ENCODE measurements at places on chromosomes 7 and 10.
A peak's percentile ranks its signal among the peaks of the same experiment; 100 is the strongest.

GRCh38 chr10:98404571-98405359 lies 10.2 kb downstream of the PYROXD2 start:
- no peak for DNase-seq

GRCh38 chr10:35640951-35641675 lies 983 bp downstream of the FZD8 start:
- peak; percentile 92 for DNase-seq

- DNase-seq = no peak
Measured at GRCh38 chr7:28564755-28565374, 152.5 kb downstream of the CREB5 start.

DNA sequence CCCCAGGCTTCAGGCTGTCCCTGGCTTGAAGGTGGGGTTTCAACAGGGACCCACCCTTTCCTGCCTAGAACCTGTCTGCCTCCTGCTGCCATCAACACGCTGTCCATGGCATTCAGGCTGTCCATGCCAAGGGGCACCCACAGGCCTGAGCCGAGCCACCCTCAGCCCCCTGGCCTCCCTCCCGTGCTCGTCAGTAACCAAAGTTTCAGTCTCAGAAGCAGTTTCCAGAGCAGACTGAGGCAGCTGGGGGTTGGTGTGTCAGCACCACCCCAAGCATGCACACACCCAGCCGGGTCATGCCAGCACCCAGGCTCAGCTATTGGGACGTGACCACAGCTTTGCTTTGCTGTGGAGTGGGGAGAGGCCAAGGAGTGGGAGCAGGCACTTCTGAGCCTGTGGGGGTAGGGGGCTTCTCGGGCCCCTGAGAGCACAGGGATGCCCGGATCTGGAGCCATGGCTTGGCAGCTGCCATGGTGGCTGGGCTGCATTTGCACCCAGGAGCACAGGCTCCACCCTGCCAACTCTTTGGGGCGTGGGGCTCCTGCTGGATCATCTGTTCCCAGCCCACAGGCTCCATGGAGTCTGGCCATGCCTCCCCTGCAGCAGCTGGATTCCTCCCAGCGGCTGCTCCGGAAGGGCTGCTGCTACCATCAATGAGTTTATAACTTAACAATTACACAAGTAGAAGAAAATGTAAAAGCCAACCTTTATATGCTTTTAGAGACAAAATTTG lies 314.5 kb upstream of the SEMA3C start:
- DNase-seq = no peak

DNA sequence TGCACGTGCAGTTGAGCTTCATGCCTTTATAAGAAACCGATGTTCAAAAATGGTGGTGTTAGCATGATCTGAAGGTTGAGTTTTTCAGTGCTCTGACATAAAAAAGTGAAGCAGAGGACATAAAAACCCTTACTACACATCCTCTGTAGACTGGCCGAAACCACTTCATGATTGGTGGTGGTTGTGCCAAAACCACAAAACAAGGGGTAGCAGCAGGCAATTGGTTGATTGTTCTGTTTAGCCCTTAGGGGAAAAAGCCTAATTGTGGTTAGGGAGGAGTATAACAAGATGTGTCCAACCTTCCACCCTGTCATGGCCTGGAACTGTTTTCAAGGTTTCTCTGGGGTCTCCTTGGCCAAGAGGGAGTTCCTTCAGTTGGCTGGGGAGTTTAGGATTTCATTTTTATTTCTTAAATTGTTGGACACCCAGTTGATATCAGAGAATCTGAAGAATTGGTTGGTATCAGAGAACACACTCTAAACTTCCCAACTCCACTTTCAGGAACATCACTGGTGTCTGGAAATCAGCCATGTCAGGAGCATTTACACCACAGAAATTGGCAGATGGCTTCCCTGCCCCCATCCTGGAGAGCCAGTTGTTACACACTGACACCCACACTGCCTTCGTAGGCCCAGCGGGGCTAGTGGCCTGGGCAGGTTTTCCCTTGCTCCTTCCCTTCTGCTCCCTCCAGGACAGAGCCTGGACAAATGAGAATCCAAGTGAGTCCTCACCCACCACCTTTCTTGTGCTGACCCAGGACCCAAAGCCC lies 18.8 kb downstream of the MRPS24 start:
- no peak for DNase-seq

GRCh38 chr10:124740369-124741280 lies 3.6 kb downstream of the FAM53B start:
- DNase-seq = no peak

- DNase-seq = no peak
Measured at GRCh38 chr10:48661441-48661840, 23.2 kb upstream of the WDFY4 start.

- no peak for DNase-seq
Measured at GRCh38 chr7:41438705-41439514, 264.0 kb downstream of the INHBA start.

DNA sequence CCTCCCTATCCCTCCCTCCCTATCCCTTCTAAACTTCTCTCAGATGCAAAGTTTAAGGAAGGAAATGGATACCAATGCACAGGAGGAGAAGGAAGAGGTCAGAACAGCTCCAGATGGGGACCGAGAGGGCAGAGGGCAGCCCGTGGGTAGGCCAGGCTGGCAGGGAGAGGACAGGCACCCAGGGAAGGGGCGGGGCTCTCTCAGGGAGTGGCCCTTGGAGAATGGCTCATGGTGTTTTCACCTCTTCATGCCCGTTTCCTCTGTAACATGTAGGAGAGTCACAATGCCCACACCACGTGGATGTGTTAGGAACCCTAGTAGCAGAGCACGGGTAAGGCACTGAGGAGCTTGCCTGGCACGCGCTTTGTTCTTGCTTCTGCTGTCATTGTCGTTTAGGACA lies 264.5 kb downstream of the CELF2 start:
- no peak for DNase-seq

DNA sequence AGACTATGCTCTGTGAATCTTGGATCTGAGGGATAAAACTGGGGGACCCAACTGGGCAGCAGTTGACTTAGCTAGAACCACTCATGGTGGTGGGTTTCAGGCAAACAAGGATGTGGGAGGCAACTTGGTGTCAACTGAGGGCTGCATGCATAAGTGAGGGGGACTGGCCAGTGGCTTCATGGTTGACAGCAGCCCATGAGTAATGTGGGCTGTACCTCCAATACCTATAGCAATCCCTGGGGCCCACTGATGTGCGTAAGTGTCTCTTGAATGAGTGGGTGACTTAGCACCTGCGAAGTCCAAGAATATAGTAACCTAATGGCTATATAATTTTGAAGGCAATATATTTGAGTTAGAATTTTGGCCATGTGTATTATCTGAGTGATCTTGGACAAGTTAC lies 13.7 kb upstream of the MAP3K8 start:
- DNase-seq = peak; percentile 23

DNA sequence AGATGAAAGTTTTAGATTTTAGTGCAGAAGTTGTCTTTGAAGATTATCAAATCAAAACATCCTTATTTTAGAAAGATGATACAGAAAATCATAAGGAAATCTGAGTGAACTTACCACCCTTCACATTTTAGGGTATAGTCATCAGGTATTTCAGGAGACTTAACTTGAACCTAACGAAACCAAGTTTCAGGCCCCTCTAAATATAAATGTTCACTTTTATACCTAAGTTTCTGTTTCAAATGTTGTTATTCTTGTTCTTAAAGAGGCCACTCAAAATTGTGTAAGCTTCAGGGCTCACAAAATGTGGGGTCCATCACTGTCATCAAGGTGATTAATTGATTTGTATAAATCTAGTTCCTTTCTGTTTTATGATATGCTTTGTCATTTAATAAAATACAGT lies 216.2 kb downstream of the KIAA1217 start:
- DNase-seq = no peak

- no peak for DNase-seq
Measured at GRCh38 chr7:134676743-134677142, 30.1 kb downstream of the BPGM start.

DNA sequence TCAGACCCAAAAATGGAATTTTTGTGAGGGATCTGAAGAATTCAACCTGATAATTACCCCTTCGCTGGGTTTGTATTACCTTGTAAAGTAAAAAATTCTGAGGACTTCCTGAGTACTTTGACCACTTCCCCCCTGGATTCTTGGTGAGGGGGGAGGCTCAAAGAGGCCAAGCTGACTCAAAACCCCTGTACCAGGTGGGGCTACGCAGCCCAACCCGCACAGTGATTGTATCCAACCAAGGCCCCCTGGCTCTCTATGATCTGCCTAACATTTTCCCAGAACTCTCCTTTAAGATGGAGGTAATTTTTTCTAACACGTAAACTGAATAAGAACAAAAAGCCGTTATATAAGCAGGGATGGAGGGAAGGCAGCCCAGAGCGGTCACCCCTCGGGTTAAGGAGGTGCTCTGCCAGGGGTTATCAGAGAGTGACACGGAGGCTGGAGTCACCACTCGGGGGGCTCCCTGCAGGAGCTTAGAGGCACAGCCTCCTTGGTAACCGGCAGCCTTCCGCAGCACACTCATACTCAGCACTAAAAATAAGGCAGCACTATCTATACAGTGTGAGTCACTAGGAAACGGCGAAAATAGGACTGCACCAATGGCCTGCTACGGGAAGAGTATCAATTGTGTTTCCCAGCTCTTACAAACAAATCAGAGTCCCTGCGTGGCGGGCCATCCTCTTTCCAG lies 255.4 kb downstream of the ELMO1 start:
- DNase-seq = no peak

DNA sequence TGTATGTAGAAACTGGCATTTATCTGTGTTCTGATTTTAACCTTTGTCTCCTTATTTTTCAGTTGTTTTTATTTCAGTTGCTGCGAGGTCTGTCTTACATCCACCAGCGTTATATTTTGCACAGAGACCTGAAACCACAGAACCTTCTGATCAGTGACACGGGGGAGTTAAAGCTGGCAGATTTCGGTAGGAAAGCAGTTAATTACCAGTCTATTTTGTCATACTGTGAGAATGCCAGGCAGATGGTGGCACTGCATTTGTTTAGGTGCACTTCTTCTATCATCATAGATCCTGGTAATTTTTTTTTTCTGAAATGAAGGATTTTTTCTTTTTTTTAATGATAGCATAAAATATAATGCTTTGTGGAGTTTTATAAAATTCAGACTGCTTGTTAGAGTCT lies 321.4 kb downstream of the CDK14 start:
- DNase-seq = no peak

GRCh38 chr7:2269991-2270460 lies 28.0 kb downstream of the NUDT1 start:
- DNase-seq = no peak

GRCh38 chr7:18521945-18522566 lies 26.5 kb downstream of the HDAC9 start:
- DNase-seq = no peak

- no peak for DNase-seq
Measured at GRCh38 chr10:78255796-78256638, 222.4 kb downstream of the RPS24 start.

GRCh38 chr10:13054844-13055243 lies 45.1 kb upstream of the OPTN start:
- no peak for DNase-seq

GRCh38 chr7:28054531-28055160 lies 125.9 kb downstream of the JAZF1 start:
- DNase-seq = no peak

- DNase-seq = no peak
Measured at GRCh38 chr10:71222601-71223346, 10.4 kb downstream of the UNC5B start.

DNA sequence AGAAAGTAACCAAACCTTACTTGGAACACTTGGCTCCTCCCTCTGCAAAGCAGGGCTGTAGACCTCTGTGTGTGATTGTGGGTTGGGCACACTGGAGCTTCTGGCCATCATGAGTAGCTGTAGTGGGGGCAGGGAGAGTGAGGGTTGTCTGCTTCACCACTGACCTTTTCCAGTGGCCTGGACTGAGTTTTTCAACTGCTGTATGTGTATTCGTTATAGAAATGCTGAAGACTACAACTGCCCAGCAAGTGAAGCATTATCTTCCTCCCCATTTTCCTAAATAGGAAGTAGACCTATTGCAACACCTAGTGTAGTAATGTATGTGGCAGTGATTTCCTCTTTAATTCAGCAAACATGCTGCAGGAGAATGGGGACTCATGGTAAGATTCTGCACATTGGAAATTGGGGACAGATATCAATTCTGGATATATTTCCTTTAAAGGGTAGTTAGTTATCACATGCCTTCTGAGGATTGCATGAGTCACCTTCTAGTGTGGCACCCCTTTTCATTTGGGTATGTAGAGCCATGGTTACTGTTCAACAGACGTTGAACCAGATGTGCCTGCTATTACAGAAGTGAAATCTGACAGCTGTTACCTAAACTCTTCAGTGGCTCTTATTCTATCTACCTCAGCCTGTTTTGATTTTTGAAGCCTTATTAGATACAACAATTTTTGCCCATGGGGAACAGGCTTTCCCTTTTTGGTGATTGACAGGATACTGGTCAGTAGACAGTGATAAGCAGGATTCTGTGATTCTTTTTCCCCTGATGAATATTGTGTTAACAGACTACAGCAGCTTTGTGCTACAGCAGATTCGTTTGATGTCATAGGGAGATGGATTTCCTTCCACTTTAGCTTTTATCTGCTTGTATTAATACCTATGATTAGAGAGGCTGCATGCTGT lies 130.9 kb downstream of the SND1 start:
- DNase-seq = no peak

- DNase-seq = no peak
Measured at GRCh38 chr10:117418121-117418520, 42.9 kb upstream of the PDZD8 start.

- no peak for DNase-seq
Measured at GRCh38 chr7:128911423-128912031, 1.0 kb upstream of the KCP start.

DNA sequence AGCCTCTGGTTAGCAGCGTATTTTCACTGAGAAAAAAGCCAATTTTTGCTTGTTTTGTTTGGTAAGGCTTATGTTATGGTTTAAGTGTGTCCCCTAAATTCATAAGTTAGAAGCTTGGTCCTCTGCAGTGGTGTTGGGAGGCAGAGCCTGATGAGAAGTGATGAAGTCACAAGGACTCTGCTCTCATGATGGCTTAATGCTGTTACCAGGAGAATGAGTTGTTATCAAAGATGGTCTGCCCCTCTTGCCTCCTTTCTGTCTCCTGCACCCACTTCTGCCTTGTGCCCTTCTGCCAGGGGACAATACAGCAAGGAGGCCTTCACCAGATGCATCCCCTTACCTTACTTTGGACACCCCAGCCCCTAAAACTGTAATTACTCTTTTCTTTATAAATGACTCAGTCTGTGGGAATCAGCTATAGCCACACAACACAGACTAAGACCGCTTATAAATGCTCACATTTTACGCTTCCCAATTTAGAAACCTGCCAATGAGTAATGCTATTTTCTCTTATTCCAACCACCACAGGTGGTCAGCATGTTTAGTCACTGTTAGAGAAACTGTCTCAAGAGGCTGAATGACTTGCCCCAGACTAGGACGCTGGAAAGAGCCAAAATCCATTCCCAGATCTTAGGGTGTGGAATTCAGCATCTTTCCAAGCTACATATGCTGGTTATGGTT lies 6.1 kb upstream of the PKD1L1 start:
- DNase-seq = no peak

- DNase-seq = no peak
Measured at GRCh38 chr7:123652406-123652805, 3.3 kb upstream of the LMOD2 start.

GRCh38 chr7:111998326-111998725 lies 207.9 kb downstream of the DOCK4 start:
- DNase-seq = no peak

- peak; percentile 81 for DNase-seq
Measured at GRCh38 chr10:43265799-43266721, 805 bp downstream of the RASGEF1A start.

GRCh38 chr10:74175510-74176379 lies 24.7 kb downstream of the ADK start:
- DNase-seq = no peak
